ENCODE measurements at places on chromosomes 4 and X. TPM values are rescaled to one million over a fixed set of nuclear protein-coding genes. Genes with fewer than 3 reads are reported as not detected.

RBBP7 gene
- total RNA-seq: 231 TPM

PKD2 gene
- 27.1 TPM for total RNA-seq

FATE1 gene
- total RNA-seq: 0.18 TPM

PITX2 gene
- 4.7 TPM for total RNA-seq

IL3RA gene
- 0.11 TPM for total RNA-seq

PLK4 gene
- 13.0 TPM for total RNA-seq

PROM1 gene
- total RNA-seq: 4.9 TPM

PNMA6A gene
- 8.6 TPM for total RNA-seq

GRCh38 chr4:99715286-99715685 lies 57.7 kb upstream of the C4orf54 start:
- H3K27me3 ChIP-seq: no peaks in the 10 kb centered on the region
- no peaks in the 10 kb centered on the region for H3K36me3 ChIP-seq
- no peak overlapping the region for H3K4me3 ChIP-seq
- peaks cover 25% of the 10 kb centered on the region for H3K4me1 ChIP-seq

DNA sequence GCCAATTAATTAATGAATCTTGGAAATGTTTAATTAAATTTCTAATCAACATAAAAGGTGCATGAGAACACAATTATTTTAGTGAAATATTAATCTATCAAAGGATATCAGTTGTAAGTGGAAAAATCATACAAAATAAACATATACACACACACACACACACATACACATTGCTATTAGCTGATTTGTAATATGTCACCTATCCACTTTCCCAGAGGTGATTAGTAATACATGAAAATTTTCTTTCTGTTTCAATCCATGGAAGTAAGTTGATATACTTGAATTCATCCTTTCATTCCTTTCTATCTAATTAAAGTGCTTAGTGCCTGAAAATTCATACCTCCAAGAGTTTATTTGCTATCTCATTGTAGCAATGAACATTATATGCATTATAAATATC lies 213.7 kb downstream of the EPHA5 start:
- H3K27me3 ChIP-seq: no peaks in the 10 kb centered on the region
- H3K4me3 ChIP-seq: no peak overlapping the region
- DNase-seq: no peak
- H3K4me1 ChIP-seq: no peaks in the 10 kb centered on the region

GRCh38 chr4:54090804-54091623 lies 8.9 kb upstream of the GSX2 start:
- peaks cover 57% of the 10 kb centered on the region for H3K27me3 ChIP-seq
- no peaks in the 10 kb centered on the region for H3K36me3 ChIP-seq
- DNase-seq: no peak
- H3K27ac ChIP-seq: no peak overlapping the region
- no peaks in the 10 kb centered on the region for H3K4me1 ChIP-seq
- H3K4me3 ChIP-seq: peak overlapping the region; percentile 39

DNA sequence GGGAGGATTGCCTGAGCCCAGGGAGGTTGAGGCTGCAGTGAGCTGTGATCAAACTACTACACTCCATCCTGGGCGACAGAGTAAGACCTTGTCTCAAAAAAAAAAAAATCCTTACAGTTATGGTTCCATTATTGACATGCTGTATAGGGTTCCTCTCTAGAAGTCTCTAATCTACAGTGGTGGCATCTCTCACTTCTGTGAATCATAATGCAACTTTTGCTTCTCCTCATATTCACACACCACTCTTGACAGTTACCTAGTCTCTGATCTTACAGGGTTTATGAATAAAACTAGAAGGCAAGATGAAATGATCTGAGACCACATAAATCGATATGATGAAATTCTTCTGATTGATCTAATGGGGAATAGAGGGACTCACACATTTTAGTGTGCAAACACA lies 40.6 kb downstream of the DOCK11 start:
- H3K36me3 ChIP-seq: no peaks in the 10 kb centered on the region
- no peak for DNase-seq
- H3K27ac ChIP-seq: peak overlapping the region; percentile 69
- H3K27me3 ChIP-seq: no peaks in the 10 kb centered on the region
- H3K4me3 ChIP-seq: no peak overlapping the region

DNA sequence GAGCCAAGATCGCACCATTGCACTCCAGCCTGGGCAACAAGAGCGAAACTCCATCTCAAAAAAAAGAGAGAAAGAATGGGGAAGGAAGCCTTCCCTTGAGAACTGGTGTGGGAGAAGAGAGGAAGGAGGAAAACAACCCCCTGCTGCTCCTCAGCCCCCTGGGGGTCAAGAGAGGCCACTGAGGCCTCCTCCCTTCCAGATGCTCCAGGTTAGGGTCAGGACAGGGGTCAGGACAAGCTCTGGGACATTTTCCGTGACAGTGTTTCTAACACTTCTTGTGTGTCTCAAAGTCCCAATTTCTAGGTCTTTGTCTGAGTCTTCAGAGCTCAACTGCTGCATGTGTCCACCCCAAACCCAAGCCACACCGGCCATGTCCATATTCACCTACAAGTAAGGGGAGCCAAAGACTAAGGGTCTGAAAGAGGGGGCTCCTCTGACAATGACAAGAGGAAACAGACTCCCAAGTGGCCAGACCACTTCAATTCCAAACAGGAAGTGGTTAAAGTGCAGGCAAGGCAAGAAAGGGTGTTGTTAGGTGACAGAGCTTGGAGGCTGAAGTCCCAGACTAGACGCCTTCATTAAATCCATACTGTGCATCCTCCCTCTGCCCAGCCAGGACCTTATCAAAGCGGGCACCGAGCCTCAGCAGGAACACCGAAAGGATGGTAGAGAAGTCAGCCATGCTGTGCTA lies 8.3 kb downstream of the L1CAM start:
- no peak for DNase-seq
- H3K4me3 ChIP-seq: no peak overlapping the region
- no peaks in the 10 kb centered on the region for H3K36me3 ChIP-seq
- H3K4me1 ChIP-seq: no peaks in the 10 kb centered on the region

DNA sequence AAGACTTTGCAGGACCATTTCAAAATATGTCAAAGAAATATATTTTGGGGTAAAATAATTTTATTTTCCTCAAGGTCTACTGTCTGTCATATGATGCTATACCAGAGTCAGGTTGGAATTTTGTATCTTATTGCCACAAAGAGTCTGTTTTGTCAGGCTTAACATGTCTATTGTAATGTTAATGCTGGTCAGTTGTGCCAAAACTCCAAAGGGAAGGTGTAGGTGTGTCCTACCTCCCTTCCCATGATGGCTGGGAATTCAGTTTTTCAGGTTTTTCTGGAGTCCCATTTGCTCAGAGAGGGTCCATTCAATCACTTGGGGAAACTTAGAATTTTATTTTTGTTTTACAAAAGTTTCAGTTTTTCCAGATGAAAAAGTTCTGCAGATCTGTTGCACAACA lies 33.3 kb upstream of the SLC25A4 start:
- H3K4me1 ChIP-seq: peaks cover 12% of the 10 kb centered on the region
- H3K27me3 ChIP-seq: no peaks in the 10 kb centered on the region
- H3K27ac ChIP-seq: no peak overlapping the region
- no peak overlapping the region for H3K4me3 ChIP-seq

GRCh38 chr4:102503301-102503746 lies 2.2 kb downstream of the NFKB1 start:
- H3K36me3 ChIP-seq: no peaks in the 10 kb centered on the region
- no peak for DNase-seq
- H3K27me3 ChIP-seq: no peaks in the 10 kb centered on the region
- peaks cover 20% of the 10 kb centered on the region for H3K4me1 ChIP-seq
- H3K27ac ChIP-seq: no peak overlapping the region
- H3K4me3 ChIP-seq: peak overlapping the region; percentile 58

- H3K27ac ChIP-seq: peak overlapping the region; percentile 86
- H3K4me3 ChIP-seq: no peak overlapping the region
- H3K4me1 ChIP-seq: peaks cover 45% of the 10 kb centered on the region
- DNase-seq: no peak
- H3K36me3 ChIP-seq: no peaks in the 10 kb centered on the region
These were observed 33.7 kb downstream of the SORBS2 start for GRCh38 chr4:185778307-185778706.

GRCh38 chr4:60033826-60034225 lies 1166.3 kb upstream of the ADGRL3 start:
- no peak for DNase-seq
- H3K36me3 ChIP-seq: no peaks in the 10 kb centered on the region

DNA sequence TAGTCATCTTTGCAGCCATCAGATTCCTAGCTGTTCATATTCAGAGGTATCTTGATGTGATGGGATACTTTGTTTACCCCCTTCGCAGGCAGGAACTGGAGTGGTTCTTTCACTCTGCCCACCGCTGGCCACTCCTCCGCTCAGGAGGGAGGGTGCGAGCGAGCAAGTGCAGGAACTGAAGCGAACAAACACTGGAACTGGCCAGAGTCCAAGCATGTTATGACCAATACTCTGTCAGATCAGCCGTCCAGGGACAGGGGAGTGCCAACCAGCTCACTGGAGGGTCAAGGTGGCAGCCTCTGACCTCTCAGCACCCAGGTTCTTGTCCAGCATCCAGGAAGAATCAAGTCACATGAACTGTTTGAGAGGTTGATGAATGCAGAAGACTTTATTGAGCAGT lies 18.0 kb upstream of the MANBA start:
- H3K4me3 ChIP-seq: no peak overlapping the region
- H3K27ac ChIP-seq: no peak overlapping the region
- no peaks in the 10 kb centered on the region for H3K4me1 ChIP-seq
- no peaks in the 10 kb centered on the region for H3K27me3 ChIP-seq
- no peaks in the 10 kb centered on the region for H3K36me3 ChIP-seq

- H3K27me3 ChIP-seq: no peaks in the 10 kb centered on the region
- no peaks in the 10 kb centered on the region for H3K36me3 ChIP-seq
- no peak overlapping the region for H3K4me3 ChIP-seq
- H3K27ac ChIP-seq: no peak overlapping the region
- DNase-seq: no peak
- H3K4me1 ChIP-seq: no peaks in the 10 kb centered on the region
These were observed 180.4 kb downstream of the AFAP1 start for GRCh38 chr4:7759216-7759615.

DNA sequence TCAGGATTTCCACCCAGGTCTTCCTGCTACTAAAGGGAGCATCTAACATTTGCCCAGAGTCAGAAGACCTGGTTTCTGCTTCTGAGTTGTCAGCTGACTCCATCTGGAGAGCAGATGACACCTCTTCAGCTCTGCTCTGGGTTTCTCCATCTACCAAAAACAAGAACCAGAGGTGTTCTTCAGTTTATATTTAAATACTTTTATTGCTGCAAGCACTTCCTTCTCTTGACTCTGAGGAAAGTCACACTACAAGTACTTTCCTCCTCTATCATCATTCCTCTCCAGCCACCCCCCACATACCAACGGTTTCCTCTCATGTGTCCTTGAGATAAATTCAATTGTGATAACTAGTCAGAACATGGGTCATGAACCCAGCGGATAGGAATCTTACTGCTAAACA lies 88.4 kb downstream of the PPP3CA start:
- no peak overlapping the region for H3K4me3 ChIP-seq
- DNase-seq: no peak
- no peaks in the 10 kb centered on the region for H3K4me1 ChIP-seq
- no peaks in the 10 kb centered on the region for H3K36me3 ChIP-seq
- no peak overlapping the region for H3K27ac ChIP-seq
- H3K27me3 ChIP-seq: no peaks in the 10 kb centered on the region

DNA sequence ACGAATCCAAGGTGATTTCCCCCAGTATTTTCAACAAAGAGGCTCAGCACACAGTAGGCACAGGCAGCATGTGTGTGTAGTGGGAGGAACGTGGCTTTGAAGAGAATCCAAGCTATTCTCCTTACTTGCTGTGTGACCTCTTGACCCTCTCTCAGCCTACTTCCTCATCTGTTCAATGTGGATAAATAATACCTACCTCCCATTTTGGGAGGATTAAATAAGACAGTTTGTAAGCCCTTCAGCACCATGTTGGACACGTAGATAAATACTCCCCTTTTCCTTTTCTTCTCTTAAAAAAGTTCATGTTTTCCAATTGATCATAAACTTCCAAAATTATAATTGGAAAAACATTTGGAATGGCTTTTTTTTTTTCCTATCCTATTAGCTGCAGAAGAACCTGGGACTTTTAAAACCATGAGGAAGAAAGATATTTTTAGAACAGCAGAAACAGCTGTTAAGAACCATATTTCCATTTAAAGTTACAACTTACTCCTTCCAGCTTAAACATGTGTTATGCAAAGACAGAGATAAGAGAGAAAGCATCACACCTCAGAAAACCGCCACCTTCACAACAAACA lies 56.1 kb upstream of the TMEM131L start:
- peak overlapping the region; percentile 65 for H3K27ac ChIP-seq
- no peaks in the 10 kb centered on the region for H3K36me3 ChIP-seq
- H3K27me3 ChIP-seq: no peaks in the 10 kb centered on the region
- H3K4me1 ChIP-seq: peaks cover 11% of the 10 kb centered on the region

- peaks cover 7% of the 10 kb centered on the region for H3K27me3 ChIP-seq
- no peaks in the 10 kb centered on the region for H3K4me1 ChIP-seq
- no peak overlapping the region for H3K4me3 ChIP-seq
- no peak for DNase-seq
- H3K36me3 ChIP-seq: no peaks in the 10 kb centered on the region
These were observed 24.4 kb upstream of the MSL3 start for GRCh38 chrX:11733614-11734013.

DNA sequence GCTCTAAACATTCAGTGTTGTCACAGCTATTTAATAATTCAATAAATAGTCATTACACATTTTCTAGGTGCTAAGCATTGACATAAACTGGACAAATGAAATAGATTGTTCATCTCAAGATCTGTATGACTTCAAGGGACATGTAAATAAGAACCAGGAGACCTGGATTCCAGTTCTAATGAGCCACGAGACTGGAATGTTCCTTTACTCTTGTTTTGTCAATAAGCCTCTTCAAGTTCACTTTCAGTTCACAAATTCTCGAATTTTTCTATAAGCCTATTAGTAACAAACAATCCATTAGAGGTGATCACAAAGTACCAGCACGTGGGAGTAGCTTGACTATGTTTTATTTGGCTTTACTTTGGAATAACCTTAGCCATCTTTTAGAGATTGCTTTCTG lies 514.0 kb upstream of the SMIM31 start:
- H3K4me3 ChIP-seq: no peak overlapping the region
- no peak overlapping the region for H3K27ac ChIP-seq
- DNase-seq: no peak
- H3K4me1 ChIP-seq: no peaks in the 10 kb centered on the region
- no peaks in the 10 kb centered on the region for H3K27me3 ChIP-seq
- no peaks in the 10 kb centered on the region for H3K36me3 ChIP-seq

- H3K27me3 ChIP-seq: no peaks in the 10 kb centered on the region
- peaks cover 2% of the 10 kb centered on the region for H3K4me1 ChIP-seq
- DNase-seq: no peak
- no peak overlapping the region for H3K4me3 ChIP-seq
- no peaks in the 10 kb centered on the region for H3K36me3 ChIP-seq
These were observed 29.0 kb upstream of the CCNG2 start for GRCh38 chr4:77127837-77128621.
